NCI-H187 treated with DMSO at 0.1 percent for 48 hours (cell line): ENCODE measurements at places on chromosomes 2 and 18.

- no peak for DNase-seq
These were observed 78.8 kb upstream of the MAP4K3 start for GRCh38 chr2:39515897-39516346.

DNA sequence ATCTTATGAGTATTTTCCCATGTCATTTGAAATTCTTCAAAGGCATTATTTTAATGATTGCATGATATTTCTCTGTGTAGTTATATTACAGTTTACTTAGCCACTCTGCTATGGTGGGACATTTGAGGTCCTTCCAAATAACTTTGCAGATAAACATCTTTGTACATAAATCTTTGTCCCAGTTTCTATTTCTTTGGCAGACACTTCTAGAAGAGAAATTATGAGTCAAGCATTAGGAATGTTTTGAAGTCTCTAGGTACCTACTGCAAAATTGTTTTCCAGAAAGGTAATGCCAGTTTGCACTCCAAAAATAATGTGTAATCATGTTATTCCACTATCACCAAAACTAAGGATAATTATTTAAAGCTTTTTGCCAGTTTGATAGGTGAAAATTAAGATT, 149.7 kb downstream of the EN1 start:
- no peak for DNase-seq

DNA sequence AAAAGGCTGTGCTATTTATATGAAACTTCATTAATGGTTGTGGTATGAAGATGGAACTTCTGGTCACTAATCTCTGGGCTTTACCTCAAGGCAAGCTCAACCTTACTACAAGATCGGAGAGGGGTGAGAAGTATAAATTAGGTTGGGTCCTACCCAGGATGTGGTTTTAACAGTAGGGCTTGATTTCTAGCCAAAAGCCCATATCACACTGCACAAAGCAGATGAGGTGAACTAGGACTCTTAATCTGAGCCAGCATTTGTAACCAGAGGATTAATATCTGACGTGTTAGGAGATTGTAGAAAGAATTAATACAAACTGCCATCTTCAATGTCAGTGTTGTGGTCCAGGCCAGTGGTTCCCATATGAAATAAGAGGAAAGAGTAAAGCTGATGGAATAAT, 86.4 kb upstream of the RGPD4 start:
- DNase-seq = no peak

- DNase-seq = no peak
These were observed 1.7 kb upstream of the ESCO1 start for GRCh38 chr18:21602299-21602587.

- no peak for DNase-seq
These were observed 12.2 kb downstream of the WNT10A start for GRCh38 chr2:218892693-218893348.

GRCh38 chr2:160418398-160418765, 75.2 kb downstream of the RBMS1 start:
- DNase-seq = no peak

GRCh38 chr2:138155304-138155703, 191.0 kb downstream of the HNMT start:
- DNase-seq = no peak

DNA sequence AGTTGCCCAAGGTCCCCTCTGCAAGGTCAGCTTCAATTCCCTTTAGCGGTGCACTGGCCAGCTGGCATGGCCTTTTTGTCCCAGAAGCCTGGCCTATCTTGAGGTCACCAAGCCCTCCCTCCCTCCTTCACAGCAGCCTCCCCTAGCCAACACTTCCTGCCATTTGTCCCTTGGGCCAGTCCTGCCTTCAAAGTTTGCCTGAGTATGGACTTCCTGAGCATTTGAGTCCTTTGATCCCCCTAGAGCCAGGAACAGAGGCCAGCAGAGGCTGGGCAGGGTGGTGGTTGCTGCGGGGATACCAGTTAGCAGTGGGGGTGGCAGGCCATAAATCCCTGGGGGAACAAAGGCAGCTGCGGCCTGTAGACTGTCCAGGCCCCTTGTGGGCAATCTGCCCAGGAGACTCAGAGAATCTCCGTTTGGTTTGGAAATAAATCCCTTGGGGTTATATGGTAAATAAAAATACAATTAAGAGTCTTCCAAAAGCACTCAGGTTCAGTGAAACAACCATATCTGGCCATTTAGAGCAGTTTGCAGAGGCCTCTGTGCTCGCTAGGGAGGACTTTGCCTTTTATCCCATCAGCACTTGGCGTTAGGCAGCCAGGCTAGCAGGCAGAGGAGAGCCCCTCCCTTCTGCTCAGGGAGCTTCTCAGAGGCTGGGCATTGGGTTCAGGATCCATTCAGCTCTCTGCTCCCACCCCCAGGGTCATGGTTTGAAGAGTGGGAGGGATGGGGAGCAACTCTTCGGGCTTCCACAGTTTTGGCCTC, 3.1 kb upstream of the HES6 start:
- no peak for DNase-seq

DNA sequence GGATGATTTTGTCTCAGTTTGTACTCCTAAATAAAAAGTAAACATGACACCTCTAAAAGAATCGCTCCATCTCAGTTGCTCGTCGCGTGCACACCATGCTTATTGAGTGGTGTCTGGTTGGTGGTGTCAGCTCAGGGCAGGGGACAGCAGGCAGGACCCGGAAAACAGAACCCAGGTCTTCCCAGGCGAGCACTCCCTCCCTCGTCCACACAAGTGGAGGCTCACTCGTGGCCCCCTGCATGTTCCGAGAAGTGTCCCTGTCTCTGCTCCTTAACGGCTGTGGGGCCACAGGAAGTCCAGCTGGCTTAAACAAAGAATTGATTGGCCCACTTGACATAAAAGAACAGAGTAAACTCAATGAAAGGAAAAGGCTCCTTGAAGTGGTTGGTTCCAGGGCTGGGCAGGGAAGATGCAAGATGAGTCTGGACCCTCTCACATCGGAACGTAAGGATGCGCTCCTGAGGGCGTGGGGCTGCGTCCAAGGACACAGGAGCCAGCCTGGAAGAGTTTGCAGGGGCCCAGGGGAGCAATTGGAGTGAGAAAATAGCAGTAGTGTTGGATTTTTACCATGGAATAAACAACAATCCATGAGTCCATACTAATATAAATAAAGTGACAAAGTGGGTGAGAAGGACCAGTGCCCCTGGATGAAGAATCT, 13.1 kb upstream of the CNDP1 start:
- DNase-seq = no peak

- no peak for DNase-seq
These were observed 127.0 kb upstream of the AGAP1 start for GRCh38 chr2:235366807-235367206.

DNA sequence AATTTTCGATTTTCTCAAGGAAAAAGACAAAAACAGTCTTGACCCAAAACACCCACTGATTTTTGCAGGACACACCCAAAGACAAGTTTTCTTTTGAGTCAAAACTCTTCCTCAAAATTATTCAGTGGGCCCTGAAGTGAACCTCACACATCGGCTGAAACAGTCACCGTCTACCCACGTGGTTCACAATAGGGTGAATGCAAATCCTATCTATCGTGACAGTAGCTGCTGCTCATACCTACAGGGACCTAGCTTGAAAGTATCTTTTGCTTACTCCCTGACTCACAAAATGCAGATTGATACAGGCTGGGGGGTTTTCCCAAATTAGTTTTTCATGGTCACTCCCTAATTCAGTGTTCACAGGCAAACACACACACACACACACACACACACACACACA, 10.7 kb upstream of the CD226 start:
- no peak for DNase-seq

DNA sequence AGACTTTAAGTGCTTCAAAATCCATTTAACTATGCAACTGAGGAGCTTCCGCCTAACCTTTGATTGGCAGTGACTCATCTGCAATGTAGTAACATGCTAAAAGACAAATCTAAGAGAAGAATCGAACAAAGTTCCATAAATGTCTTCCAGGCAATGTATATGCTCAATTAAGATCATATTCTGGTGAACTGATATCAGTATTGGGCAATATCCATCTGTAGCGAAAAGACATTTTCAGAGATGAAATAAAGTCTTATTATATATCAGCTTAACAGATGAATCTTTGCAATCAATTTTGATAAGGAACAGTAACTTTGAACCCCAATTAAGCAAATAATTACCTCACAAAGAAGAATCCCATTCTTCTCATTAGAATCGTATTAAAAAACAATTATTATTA, 11.6 kb downstream of the ZC3H8 start:
- no peak for DNase-seq

GRCh38 chr2:127106457-127106990, 430 bp downstream of the BIN1 start:
- DNase-seq = no peak

- DNase-seq = no peak
These were observed 166.5 kb downstream of the CERS6 start for GRCh38 chr2:168622559-168622958.

DNA sequence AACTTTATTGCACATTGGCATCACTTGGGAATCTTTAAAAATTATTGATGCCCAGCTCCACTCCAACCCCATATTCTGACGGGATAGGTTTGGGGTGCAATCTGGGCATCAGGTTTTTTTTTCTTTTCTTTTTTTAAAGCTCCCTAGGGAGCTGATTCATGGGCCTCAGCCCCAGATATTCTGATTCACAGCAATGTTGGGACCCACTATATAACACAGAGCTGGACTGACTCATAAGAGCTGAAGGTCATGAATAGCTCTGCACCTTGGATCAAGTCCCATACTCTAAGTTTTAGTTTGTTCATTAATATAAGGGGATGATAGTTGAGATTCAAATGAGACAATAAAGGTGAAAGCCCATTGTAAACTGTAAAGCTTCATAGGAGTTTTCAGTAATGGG, 191.1 kb upstream of the REV1 start:
- DNase-seq = no peak

- DNase-seq = no peak
These were observed 291.0 kb downstream of the CALCRL start for GRCh38 chr2:187157046-187157445.

DNA sequence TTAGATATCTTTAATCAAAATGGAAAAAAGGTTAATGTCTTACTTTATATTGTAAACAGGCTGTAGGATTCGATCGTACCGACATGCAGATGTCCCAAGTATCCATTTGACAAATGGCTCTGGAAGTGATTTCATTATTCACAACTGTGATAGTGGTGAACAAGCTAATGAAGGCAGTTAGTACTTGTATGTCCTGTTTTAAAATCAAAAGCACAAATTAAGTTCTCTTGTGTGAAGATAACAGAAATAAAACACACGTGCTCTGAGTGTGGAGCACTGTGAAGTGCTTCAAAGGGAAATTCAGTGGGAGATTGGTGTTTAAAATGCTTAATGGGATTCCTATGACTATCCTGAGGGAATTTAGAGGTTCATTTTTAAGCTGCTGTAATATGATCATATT, 8.6 kb upstream of the LRP1B start:
- DNase-seq = no peak

DNA sequence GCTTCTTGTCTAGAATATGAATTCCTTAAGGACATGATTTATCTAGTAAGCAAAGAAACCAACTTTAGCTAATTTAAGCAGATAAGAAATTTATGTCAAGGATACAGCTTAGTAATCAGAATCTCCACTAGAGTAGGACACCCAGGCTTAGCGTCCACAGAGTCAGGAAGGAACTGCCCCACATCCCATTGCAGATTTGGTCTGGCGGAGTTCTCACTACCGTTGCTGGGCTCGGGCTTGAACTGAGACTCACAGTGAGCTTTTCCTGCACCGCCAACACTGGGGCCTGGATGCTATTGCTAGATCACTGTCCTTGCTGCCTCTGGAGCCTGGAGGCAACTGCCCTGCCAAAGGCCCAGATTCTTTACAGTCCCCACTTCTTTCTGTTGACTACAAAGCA, 68.1 kb downstream of the SMAD4 start:
- DNase-seq = no peak

- no peak for DNase-seq
These were observed 57.2 kb downstream of the TMEM18 start for GRCh38 chr2:620004-620403.

DNA sequence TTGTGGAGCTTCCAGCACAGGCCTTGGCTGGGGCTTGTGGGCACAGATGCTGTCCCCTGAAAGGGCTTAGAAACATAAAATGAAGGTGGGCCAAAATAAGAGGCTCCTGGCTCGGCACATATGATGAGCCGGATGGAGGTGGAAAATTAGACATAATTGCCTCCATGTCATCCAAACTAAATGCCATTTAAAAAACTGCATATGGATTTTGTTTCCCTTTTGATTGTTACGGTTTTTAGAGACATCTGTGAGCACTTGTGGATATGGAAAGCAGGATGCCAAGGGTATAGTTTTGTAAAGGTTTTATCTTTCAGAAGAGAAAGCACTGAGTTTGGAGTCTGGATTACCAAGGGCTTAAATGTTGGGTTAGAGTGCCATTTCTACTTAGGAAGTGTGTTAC, 498.3 kb downstream of the RIT2 start:
- DNase-seq = no peak

GRCh38 chr2:217286833-217287232, 427.0 kb upstream of the TNP1 start:
- no peak for DNase-seq

DNA sequence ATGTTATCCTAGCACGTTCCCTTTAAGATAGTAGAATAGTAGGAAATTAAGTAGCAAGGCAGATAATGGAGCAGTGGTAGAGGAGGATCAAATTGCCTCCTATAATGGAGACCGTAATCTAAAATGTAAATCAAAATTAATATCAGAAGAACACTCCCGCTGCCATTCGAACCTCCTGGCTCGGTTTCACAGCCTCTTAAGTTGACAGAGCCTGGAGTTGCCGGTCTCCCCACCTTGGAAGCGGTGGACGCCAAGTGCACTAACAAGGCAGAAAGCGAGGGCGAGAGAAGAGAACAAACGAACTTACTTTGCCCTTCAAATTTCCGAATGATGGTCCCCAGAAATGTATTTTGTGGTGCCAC, 450 bp downstream of the KCNH7 start:
- DNase-seq = no peak

- DNase-seq = no peak
These were observed 14.8 kb upstream of the STEAP3 start for GRCh38 chr2:119208791-119209203.

- no peak for DNase-seq
These were observed 4.1 kb downstream of the ZEB2 start for GRCh38 chr2:144515696-144516410.

GRCh38 chr2:168454737-168455644, 1.1 kb upstream of the CERS6 start:
- DNase-seq = no peak

GRCh38 chr2:237942513-237942899, 24.3 kb upstream of the UBE2F start:
- DNase-seq = no peak

- DNase-seq = no peak
These were observed 42.4 kb upstream of the TACR1 start for GRCh38 chr2:75241696-75242095.

GRCh38 chr2:9767656-9768281, 75.5 kb upstream of the TAF1B start:
- DNase-seq = no peak

DNA sequence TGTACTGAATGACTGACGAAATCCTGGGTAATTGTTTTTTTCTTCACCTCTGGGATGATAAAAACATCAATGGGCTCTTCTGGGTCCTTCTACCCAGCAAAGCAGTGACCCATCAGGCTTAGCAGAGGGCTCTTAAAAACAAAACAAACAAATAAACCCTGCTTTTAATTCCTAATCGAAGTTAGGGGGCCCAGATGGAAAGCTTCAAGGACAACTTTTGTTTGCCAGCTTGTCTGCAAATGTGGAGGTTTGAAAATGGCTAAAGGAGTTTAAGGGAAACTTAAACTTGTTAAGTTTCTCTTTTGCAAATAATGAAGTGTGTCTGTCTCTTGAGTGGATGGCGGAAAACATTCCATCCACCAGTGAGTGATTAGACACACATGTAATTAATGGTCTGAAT, 327.2 kb downstream of the SATB2 start:
- DNase-seq = no peak

- no peak for DNase-seq
These were observed 312.9 kb downstream of the NCKAP5 start for GRCh38 chr2:133255360-133255759.
